ENCODE measurements at places on chromosomes 16 and 17.

DNA sequence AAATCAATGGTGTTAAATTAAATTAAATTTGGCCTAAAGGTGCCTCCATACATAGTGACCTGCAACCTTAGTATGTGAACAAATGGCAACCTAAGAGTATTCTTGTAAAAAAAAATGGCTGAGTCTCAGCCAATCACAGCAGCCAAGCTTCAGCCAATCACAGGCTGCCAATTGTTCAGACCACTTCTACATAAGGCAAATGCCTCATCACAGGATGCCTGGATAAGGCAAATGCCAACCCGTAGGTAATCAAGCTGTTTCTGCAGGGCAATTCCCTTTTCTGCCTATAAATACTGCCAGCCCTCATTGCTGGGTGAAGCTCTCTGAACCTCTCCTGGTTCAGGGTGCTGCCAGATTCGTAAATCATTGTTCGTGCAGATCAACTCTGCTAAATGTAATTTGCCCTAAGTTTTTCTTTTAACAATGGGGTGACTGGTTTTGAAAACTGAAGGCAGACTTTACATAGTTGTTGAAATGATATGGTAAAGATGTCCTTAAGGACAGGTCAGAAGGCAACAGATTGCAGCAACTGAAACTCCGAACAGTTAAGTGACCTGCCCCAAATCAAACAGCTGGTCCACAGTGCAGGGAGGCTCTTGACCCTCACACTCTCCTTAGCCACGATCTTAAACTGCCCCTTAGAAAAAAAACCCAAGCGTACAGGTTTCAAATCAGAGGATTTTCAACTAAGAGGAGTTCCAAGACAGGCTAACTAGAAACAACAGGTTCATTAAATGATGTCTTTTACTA, 50.3 kb downstream of the N4BP1 start:
- no peak for DNase-seq

GRCh38 chr17:64164596-64165285, 34.8 kb upstream of the ERN1 start:
- no peak for DNase-seq

- no peak for DNase-seq
These were observed 486.4 kb upstream of the SOX9 start for GRCh38 chr17:71634376-71634775.

DNA sequence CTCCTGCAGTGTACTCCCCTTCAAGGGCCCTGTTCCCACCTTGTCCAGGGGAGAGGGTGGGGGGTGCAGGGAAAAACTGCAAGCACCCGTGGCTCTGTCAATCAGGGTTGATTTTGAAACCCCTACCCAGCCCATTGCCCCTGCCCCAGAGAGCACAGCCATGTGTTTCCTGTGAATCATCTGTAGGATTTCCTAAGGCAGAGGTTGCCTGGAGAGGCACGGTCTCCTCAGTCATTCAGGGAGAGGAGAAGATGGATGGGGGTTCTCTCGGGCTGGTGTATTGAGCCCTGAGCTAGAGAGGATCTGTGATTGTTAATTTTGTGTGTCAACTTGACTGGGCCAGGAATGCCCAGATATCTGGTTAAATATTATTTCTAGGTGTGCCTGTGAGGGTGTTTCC, 3.5 kb upstream of the AGRP start:
- no peak for DNase-seq

DNA sequence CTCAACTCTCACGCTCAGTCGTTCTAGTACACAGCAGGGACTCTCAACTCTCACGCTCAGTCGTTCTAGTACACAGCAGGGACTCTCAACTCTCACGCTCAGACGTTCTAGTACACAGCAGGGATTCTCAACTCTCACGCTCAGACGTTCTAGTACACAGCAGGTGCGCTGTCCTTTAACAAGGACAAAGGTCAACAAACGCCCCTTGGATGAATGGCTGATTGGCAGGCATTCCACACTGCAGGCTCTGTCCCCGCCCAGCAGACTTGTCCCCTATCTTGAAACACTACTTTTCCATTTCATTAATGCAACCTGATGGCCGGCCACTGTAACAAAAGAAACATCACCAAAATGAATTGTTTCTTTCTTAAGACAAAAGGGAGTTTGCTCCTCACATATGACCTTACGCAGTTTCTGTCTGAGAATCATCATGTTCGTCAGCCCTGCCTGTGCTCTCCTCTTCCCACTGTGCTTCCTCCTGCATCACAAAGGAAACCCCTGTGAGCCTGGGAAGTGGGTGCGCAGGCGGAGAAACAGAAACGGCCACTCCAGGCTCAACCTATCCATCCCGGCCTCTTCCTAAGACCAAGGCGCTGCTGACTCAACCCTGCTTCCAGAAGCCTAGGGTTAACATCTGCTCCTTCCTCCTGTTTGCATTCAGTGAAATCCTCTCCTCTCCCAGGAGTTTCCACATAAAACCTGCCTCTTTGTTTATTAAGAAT, 59.8 kb downstream of the ANKRD11 start:
- no peak for DNase-seq

DNA sequence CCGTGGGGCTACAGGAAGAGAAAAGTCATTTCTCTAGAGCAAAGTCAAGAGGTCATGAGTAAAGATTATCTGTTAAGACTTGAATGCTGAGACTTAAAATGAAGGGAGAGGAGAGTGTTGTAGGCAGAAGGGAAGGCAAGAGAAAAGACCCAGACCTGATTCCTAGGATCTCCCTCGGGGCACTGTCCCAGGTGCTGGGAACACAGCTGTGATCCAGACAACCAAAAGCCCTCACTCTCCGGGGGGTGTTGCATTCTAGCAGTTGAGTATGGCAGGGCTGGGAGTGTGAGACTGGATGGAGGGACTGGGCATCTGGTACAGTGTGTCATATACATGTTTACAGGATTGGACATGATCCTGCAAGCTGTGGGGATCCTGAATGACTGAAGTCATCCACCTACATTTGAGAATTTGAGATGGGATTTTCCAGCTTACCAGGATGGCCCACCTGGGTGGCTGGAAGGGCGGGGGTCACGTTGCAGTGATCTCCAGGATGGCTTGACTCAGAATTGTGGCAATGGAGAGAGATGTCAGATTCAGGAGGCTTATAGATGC, 29.1 kb downstream of the ARSG start:
- no peak for DNase-seq

DNA sequence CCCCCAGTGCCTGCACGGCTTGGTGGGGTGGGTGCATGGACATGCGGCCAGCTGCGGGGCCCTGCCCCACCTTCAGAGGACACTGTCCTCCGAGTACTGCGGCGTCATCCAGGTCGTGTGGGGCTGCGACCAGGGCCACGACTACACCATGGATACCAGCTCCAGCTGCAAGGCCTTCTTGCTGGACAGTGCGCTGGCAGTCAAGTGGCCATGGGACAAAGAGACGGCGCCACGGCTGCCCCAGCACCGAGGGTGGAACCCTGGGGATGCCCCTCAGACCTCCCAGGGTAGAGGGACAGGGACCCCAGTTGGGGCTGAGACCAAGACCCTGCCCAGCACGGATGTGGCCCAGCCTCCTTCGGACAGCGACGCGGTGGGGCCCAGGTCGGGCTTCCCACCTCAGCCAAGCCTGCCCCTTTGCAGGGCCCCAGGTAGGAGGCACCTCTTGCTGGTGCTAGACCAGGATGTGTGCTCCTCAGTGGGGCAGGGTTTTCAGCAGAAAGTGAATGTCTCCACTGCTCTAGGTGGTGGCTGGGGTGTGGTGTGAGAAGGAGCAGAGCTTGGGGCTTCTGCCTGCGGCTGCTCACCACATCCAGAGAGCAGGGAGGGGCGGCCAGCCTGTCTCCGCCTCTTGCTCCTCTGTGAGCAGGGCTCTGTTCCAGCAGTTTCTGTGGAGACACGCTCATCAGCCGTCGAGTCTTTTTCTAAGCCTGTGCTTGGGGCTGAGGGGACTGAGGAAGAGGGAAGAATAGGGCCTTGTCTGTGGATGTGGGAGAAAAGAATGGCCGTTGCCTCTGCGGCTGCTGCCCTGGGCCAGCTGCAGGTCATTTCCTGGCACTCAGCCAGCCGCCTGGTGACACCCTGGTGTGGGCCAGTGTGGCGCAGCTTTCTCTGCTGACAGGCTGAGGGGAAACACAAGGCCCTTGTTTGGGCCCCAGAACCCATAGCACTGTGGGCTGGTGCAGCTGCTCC, 2.2 kb downstream of the ZNF276 start:
- DNase-seq, result no peak

- DNase-seq, result no peak
These were observed 49.9 kb downstream of the CDYL2 start for GRCh38 chr16:80754476-80754875.

- DNase-seq, result no peak
These were observed 17.8 kb downstream of the DOC2B start for GRCh38 chr17:163514-164098.

GRCh38 chr16:23188911-23189310, 6.4 kb downstream of the SCNN1G start:
- DNase-seq, result no peak

DNA sequence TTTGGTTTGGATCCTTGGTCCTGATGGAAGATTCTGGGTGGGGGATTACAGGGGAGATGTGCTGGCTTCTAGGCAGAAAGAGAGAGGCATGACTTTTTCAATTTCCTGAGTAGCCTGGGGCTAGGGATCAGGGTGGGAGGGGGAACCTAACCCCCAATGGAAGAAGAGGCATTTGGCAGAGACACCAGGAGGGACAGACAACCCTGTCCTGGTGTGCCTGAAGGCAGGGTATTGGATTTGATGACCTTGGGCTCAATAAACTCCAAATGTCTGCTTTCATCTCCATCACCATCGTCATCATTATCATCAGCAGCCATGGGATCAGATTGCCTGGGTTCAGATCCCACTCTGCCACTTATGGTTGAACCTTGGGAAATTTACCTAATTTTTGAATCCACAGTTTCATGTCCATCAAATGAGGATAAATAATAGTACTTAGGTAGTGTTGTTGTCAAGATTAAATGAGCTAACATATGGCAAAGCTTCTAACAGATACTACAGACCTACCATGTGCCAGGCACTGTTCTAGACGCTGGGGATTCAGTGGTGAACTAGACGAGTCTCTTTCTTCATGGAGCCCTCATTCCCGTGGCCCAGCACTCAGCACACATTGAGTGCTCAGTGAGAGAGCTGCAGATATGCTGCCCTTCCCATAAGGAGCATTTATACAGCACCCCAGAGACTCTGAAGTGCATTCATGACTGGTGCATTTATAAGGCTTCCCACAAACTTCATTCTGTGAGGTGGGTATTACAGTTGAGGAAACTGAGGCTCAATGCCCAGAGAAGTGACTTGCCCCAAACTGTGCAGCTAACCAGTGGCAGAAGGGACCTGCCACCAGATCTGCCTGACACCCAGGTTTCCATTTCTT, 26.8 kb downstream of the IGFBP4 start:
- no peak for DNase-seq

DNA sequence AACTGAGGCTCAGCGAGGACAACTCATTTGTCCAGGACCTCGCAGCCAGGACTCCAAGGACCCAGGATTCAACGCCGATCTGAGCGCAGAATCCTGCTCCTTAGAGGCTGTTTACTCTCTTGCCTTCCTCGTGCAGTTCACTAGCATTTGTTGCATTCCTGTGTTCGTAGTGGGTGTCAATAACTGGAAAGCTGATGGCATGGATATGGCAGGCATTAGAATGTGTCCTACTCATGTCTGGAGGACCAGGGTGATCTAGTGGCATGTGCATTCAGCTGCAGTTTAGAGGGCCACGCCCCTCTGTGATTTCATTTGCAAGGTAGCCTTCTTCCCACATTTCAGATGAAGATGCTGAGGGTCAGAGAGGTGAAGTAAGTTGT, 510 bp downstream of the CRISPLD2 start:
- no peak for DNase-seq
